HS-5 (cell line): ENCODE measurements at places on chromosomes 6 and 20.

DNA sequence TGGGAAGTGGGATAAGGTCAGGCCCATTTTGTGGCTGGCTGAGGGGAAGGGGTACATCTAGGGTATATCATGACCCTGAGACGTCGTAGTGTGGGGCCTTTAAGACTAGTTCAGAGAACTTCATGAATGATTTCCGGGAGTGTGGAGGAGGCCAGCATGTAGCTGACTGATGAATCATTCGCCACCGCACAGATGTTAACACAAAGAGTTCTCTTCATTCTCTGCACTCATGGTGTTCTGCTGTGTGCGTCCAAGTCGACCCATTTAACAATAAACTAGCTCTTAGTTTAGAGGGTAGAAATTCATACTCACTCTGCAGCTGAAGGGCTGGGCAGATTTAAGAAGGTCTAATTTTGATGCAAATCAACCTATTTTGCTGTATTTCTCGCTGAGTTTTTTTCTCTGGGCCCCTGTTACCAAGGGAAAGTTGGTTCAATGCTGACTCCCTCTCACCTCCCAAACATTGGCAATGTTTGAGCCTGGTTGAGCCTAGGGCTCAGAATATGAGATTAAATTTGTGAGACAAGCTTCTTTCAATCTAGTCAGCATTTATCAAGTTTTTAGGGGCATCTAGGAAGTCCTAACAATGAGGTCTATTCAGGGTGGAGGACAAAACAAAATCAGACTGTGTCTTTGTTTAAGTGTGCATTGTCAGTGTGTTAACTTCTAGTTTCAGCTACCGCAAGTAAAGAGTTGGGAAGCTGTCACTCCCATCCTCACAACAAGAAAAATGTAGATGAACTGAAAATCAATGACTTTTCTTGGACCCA lies 106.8 kb upstream of the CBLN4 start:
- DNase-seq: no peak

GRCh38 chr6:130018744-130019325 lies 454 bp downstream of the L3MBTL3 start:
- DNase-seq: no peak

GRCh38 chr20:53260168-53260567 lies 288.0 kb downstream of the TSHZ2 start:
- DNase-seq: no peak

GRCh38 chr6:92362404-92362803 lies 1057.0 kb downstream of the EPHA7 start:
- DNase-seq: no peak

- no peak for DNase-seq
These were observed 213.5 kb downstream of the MOXD1 start for GRCh38 chr6:132187816-132188215.

DNA sequence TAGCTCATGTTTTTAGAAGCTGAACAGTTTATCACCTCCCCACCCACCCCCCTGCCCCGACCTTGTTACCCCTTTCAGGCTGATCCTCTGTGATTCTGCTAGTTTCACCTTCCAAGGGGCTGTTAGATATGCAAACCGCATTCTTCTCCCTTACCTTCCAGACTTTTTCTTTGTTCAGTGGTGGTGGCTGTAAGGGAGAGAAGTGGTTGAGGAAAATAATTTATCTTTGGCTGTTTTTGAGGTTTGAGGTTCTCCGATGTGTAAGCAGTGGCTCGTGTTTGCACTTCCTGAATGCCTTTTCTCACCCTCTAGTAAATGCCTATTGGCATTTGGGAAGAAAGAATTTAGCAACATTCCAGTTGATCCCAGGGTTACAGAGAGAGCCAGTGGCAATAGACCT lies 69.4 kb upstream of the KCNG1 start:
- no peak for DNase-seq

DNA sequence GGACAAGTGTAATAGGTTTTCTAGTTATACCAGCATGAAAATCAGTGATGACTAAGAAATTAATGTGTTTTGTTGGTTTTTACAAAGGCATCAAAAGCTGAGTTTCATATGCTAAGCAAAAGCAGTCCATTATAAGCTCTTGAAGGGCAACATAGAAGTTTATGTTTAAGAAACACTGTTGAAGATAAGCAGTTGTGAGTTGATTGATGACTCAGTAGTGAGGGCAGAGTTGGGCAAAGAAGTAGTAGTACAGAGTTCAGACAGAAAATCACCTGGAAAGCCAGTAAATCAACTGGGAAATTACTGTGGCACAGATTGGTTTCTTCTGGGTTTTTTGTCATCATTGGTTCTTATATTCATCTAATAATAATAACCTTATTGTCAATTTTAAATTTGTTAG lies 78.0 kb upstream of the SMIM8 start:
- no peak for DNase-seq

GRCh38 chr6:106966671-106967640 lies 7.6 kb downstream of the CD24 start:
- no peak for DNase-seq

GRCh38 chr6:91276315-91276714 lies 689.4 kb upstream of the MAP3K7 start:
- no peak for DNase-seq

DNA sequence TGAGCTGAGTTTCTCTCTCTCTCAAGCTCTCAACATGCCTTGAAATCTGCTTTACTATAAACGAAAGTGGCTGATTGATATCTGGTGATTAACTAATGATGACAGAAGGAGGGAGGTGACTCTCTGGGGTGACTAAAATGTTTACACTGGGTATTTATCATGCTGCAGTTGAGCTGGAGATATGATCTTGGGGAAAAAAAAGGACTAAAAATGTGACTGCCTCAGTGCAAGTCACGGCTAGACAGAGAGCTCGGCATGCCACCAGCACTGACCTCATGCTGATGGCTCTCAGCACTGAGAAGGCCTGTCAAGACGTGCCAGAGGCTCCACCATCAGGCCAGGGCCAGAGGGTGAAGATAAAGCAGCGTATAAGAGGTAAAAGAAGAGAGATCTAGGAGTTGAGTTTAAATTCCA lies 103.1 kb upstream of the SPACA1 start:
- DNase-seq: peak; percentile 34

- DNase-seq: no peak
These were observed 24.5 kb downstream of the DHX35 start for GRCh38 chr20:38986663-38987062.

- DNase-seq: no peak
These were observed 31.5 kb upstream of the PAQR8 start for GRCh38 chr6:52330470-52330869.
